A673 (cell line): ENCODE measurements at places on chromosomes 3 and 15. TPM values are rescaled to one million over a fixed set of nuclear protein-coding genes. Genes with fewer than 3 reads are reported as not detected.

The SCG3 gene
- 0.21 and 0.22 TPM in 2 replicates for total RNA-seq

The CCDC39 gene
- total RNA-seq, result not detected in 2 replicates

The SLC2A2 gene
- total RNA-seq, result not detected in 2 replicates

The HRH1 gene
- total RNA-seq, result 0.81 and 0.92 TPM in 2 replicates
